ENCODE measurements at places on chromosomes 7 and 10. TPM values are rescaled to one million over a fixed set of nuclear protein-coding genes. Genes with fewer than 3 reads are reported as not detected.

DNA sequence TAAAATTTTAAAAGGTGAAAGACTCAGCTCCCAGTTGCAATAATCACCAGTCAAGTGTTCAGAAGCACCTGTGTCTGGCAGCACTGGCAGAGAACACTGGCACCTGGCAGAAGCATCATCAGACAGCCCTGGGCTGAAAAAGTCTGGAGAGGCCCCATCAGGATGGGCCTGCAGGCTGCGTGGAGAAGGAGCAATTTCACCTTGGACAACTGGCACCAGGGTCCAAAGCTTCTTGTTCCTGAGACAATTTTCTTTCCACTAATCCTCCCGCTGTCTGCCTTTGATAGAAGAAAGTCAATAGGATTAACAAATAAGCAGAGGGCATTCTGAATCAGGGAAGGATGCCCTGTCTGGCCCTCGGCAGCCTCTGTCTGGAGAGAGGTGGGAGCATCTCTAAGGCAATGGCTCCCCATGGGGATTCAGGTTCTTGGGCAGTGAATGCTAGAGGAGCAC, 6.5 kb downstream of the COBL start:
- no peaks in the 10 kb centered on the region for H3K36me3 ChIP-seq
- DNase-seq = no peak
- no peak overlapping the region for H3K27ac ChIP-seq
- H3K27me3 ChIP-seq = peaks cover 1% of the 10 kb centered on the region

DNA sequence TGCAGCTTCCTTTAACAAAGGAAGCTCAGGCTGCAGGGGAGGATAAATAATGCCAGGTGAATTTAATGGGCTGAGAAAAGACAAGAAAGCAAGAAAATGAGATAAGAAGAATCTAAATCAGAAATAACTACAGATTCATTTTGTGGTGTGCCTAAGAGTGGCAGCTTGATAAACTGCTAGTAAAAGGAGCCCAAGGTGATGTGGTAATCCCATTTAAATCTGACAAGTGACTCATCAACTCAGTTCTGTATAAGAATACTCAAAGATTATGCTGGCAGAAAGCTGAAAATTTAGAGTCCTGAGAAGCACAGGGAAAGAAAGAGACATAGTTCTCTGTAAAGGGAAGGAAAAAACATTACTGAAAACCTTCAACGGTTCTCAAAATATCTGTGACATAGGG, 109.4 kb upstream of the PDE1C start:
- no peak overlapping the region for H3K4me3 ChIP-seq
- H3K4me1 ChIP-seq = no peaks in the 10 kb centered on the region
- 0 out of 2 replicates have a peak, but pooled peaks cover 1% of the 10 kb centered on the region for H3K27me3 ChIP-seq
- H3K27ac ChIP-seq = no peak overlapping the region
- H3K36me3 ChIP-seq = no peaks in the 10 kb centered on the region

- peak; percentile 41 for DNase-seq
- no peak overlapping the region for H3K4me3 ChIP-seq
- no peaks in the 10 kb centered on the region for H3K36me3 ChIP-seq
- no peak overlapping the region for H3K27ac ChIP-seq
Observed at GRCh38 chr10:11424456-11425295, 186.8 kb downstream of the USP6NL start.

DNA sequence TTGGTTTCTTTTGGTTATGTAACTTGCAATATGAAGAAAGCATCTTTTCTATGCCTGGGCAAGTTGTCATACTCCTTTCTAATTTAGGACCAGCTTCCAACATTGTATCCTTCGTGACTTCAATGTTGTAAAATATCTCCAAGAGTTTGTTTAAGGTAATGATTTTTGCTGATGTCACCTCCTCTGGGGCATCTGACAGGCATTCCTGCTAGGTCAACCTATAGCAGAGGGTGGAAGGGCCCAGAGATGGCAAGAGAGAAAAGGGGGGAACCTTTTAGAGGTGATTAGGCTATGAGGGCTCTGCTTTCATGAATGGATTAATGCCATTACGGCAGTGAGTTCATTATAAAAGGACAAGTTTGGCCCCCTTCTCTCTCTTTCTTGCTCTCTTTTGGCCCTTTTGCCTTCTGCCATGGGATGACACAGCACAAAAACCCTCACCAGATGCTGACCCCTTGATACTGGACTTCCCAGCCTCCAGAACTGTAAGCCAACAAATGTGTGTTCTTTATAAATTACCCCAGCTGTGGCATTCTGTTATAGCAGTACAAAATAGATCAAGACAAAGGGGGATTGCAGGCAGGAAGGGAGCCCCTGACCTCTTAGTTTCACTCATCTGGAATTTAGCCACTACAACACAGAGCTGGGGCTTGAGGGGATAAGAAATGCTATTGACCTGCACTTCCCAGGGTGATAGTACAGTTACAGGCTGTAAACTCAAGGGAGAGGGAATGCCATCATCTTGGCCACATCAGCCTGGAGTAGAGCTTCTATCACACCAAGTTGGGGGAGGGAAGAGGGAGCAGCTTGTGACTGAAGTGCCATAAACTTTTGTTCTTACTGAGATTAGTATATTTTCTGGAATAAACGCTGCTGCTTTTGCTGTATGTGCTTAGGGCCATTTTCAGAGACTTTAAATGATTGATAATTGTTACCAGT, 195.9 kb downstream of the CFTR start:
- no peak overlapping the region for H3K27ac ChIP-seq
- no peaks in the 10 kb centered on the region for H3K27me3 ChIP-seq
- no peak for DNase-seq
- no peaks in the 10 kb centered on the region for H3K36me3 ChIP-seq
- no peak overlapping the region for H3K4me3 ChIP-seq

DNA sequence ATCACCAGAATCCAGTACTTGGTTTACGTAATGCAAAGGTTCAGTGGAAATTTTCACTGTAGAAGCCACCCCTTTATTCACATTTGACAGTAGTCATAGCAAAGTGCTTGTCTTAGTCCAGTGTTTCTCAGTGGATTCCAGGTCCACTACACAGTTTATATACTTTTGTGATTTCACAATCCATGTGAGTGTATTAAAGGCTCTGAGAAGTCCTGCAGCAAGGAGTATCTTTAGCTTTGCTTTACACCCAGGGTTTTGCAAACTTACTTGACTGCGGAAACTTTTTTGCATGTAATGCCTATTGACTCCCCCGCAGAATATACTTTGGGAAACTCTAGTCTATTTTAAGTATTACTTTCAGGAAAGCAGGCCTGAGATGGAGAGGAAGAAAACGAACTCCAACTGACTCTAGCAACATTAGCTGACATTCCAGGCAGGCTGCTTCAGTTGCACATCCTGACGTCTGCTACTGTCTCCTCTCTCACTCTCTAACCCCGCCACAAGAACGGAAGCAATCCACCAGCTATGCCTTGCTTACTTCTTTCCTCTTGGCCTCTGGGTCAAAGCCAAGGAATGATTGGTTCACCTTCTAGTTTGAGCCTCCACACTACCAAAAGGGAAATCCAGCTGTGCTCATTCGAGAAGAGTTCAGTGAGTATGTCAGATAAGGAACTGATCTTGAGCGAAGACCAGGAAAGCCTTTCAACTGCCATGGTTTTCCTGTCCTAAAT, 6.2 kb downstream of the PLXNA4 start:
- H3K4me1 ChIP-seq = no peaks in the 10 kb centered on the region
- H3K27ac ChIP-seq = no peak overlapping the region
- H3K36me3 ChIP-seq = no peaks in the 10 kb centered on the region
- H3K4me3 ChIP-seq = no peak overlapping the region
- DNase-seq = no peak

- H3K36me3 ChIP-seq = peaks cover 14% of the 10 kb centered on the region
- H3K4me1 ChIP-seq = peaks cover 19% of the 10 kb centered on the region
- H3K27me3 ChIP-seq = peaks cover 91% of the 10 kb centered on the region
Observed at GRCh38 chr10:99530108-99531025, 2.4 kb upstream of the NKX2-3 start.

DNA sequence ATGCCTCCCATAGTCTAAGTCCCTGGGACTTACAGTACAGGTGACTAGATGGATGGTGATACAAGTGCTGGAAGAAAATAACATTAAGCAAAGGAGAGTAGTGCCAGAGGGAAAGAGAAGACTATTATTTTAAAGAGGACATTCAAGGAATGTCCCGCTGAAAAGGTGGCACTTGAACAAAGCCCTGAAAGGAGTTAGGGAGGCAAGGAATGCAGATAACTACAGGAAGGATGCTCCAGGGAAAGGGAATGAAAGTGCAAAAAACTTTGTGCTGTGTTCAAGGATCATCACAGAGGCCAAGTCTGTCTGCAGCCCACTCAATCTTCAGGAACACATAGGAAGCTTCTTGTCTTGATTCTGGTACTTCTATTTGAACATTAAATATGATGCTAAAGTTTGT, 14.9 kb downstream of the ANKMY2 start:
- H3K27me3 ChIP-seq = no peaks in the 10 kb centered on the region
- peaks cover 17% of the 10 kb centered on the region for H3K36me3 ChIP-seq
- no peak overlapping the region for H3K27ac ChIP-seq
- H3K4me1 ChIP-seq = peaks cover 24% of the 10 kb centered on the region
- DNase-seq = no peak

DNA sequence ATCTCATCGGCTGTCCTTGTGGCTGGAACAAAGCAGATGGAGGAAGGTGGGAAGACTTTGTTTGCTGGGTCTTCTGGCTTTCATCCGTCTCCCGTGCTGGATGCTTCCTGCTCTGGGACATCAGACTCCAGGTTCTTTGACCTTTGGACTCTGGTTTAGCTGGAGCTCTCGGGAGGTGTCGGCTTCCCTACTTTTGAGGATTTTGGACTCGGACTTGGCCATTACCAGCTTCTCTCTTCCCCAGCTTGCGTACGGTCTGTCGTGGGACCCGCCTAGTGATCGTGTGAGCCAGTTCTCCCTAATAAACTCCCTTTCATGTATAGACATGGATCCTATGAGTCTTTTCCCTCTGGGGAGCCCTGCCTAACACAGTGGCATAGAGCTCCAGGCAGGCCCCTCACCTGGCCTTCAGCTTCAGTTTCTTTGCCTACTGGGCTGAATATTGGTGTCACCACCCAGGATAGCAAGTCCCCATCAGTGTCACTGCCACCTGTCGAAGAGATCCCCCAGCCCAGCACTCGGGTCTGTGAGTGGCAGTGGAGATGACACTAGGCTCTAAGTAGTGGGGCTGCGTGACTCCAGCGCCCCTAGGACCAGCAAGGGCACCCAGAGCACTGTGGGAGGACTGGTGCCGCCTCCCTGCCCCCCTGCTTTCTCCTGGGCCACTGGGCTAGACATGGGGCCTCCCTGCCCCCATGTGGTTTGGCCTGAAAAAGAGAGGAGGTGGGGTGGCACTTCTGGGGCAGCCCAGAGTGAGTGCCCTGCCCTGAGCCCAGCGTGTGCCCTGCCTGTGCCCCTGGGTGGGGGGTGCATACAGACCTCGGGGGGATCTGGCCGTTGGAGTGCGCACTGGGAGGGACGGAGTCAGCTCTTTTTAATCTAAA, 135.6 kb downstream of the LHPP start:
- H3K27ac ChIP-seq = no peak overlapping the region
- DNase-seq = no peak
- H3K4me3 ChIP-seq = no peak overlapping the region
- no peaks in the 10 kb centered on the region for H3K4me1 ChIP-seq
- H3K36me3 ChIP-seq = peaks cover 7% of the 10 kb centered on the region
- peaks cover 18% of the 10 kb centered on the region for H3K27me3 ChIP-seq

LRGUK gene
- total RNA-seq = 0.32 TPM

- no peak overlapping the region for H3K4me3 ChIP-seq
- H3K36me3 ChIP-seq = no peaks in the 10 kb centered on the region
- no peak overlapping the region for H3K27ac ChIP-seq
- H3K4me1 ChIP-seq = peaks cover 15% of the 10 kb centered on the region
Observed at GRCh38 chr10:110618230-110618610, 25.9 kb upstream of the RBM20 start.

PNLIPRP3 gene
- total RNA-seq = not detected

- no peaks in the 10 kb centered on the region for H3K36me3 ChIP-seq
- no peak overlapping the region for H3K27ac ChIP-seq
- H3K27me3 ChIP-seq = no peaks in the 10 kb centered on the region
- no peak overlapping the region for H3K4me3 ChIP-seq
- DNase-seq = no peak
Observed at GRCh38 chr7:36814311-36814710, 90.0 kb upstream of the AOAH start.

GRCh38 chr7:1937252-1937605, 267.2 kb downstream of the ELFN1 start:
- H3K27me3 ChIP-seq = peaks cover 2% of the 10 kb centered on the region
- DNase-seq = no peak
- H3K27ac ChIP-seq = no peak overlapping the region
- peaks cover 4% of the 10 kb centered on the region for H3K4me1 ChIP-seq
- no peak overlapping the region for H3K4me3 ChIP-seq
- H3K36me3 ChIP-seq = peaks cover 19% of the 10 kb centered on the region

GRCh38 chr7:112437072-112437471, 13.2 kb upstream of the IFRD1 start:
- DNase-seq = peak; percentile 63
- no peak overlapping the region for H3K27ac ChIP-seq
- H3K36me3 ChIP-seq = no peaks in the 10 kb centered on the region
- no peaks in the 10 kb centered on the region for H3K27me3 ChIP-seq

- H3K36me3 ChIP-seq = peaks cover 6% of the 10 kb centered on the region
- no peak for DNase-seq
- H3K4me1 ChIP-seq = peaks cover 5% of the 10 kb centered on the region
- H3K27ac ChIP-seq = no peak overlapping the region
- no peaks in the 10 kb centered on the region for H3K27me3 ChIP-seq
- H3K4me3 ChIP-seq = no peak overlapping the region
Observed at GRCh38 chr10:28169525-28169924, 133.3 kb downstream of the MPP7 start.

DNA sequence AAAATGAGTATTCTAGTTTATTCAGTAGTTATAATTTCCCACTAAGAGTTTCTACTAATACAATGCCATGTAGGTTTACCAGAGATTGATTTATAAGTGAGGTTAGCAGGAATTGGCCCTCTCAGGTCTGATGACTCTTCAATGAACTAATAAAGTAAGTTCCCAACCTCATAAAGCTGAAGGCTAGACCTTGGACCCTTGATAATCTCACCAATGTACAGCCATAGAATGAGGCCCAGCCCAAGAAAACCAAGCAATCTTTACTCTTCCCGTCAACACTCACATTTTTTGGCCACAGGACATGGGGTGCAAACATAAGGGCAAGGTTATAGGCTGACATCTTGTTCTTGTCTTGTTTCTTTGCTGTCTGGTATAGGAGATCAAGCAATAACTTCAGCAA, 33.3 kb downstream of the ARHGAP19 start:
- DNase-seq = no peak
- H3K36me3 ChIP-seq = peaks cover 14% of the 10 kb centered on the region
- no peaks in the 10 kb centered on the region for H3K27me3 ChIP-seq
- no peak overlapping the region for H3K4me3 ChIP-seq
- H3K27ac ChIP-seq = no peak overlapping the region

DNA sequence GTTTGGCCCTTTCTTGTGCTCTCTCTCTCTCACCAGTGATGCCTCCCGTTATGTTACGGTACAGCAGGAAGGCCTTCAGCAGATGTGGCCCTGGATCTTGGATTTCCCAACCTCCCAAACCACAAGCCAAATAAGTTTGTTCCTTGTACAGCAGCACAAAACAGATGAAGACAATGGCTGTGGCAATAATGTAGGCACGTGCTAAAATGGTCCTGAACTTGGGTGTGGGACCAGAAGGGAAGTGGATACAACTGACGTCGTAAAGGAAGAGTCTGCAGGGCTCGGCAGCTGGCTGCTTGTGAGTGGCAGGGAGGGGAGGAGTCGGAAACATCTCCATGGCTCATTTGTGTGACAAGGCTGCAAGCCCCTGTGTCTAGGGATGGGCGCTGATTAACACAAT, 26.8 kb downstream of the PROSER2 start:
- H3K27ac ChIP-seq = no peak overlapping the region
- peaks cover 12% of the 10 kb centered on the region for H3K27me3 ChIP-seq
- no peak overlapping the region for H3K4me3 ChIP-seq

GRCh38 chr7:39667341-39667923, 44.1 kb downstream of the RALA start:
- no peak overlapping the region for H3K4me3 ChIP-seq
- no peaks in the 10 kb centered on the region for H3K27me3 ChIP-seq
- H3K4me1 ChIP-seq = peaks cover 69% of the 10 kb centered on the region
- H3K36me3 ChIP-seq = peaks cover 29% of the 10 kb centered on the region
- peak overlapping the region; percentile 56 for H3K27ac ChIP-seq

Data from HFFc6 (cell line).